ENCODE measurements at places on chromosomes 7 and 10.

DNA sequence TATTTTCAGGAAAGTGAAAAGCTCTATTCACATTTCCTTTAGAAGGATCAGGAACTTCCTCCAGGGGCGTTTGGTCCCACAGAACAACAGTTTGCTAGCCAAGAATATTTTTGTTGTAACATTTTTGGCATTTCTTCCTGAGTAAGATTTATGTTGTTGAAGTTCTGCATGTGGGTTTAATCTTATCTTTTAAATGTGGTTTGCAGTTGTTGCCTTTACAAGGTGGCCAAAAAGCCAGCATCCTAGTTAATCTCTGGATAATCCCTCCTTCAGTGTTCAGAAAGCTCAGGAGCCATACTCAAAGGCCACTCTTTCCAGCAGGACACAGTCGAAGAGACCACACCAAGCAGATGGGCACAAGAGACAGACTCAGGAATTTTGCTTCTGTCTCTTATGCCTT is 30.0 kb downstream of the SLC26A4 start:
- DNase-seq: peak; percentile 41

- peak; percentile 78 for DNase-seq
Measured at GRCh38 chr7:105656922-105657521, 75.7 kb upstream of the EFCAB10 start.

- no peak for DNase-seq
Measured at GRCh38 chr7:30429156-30429530, 49.4 kb downstream of the NOD1 start.

DNA sequence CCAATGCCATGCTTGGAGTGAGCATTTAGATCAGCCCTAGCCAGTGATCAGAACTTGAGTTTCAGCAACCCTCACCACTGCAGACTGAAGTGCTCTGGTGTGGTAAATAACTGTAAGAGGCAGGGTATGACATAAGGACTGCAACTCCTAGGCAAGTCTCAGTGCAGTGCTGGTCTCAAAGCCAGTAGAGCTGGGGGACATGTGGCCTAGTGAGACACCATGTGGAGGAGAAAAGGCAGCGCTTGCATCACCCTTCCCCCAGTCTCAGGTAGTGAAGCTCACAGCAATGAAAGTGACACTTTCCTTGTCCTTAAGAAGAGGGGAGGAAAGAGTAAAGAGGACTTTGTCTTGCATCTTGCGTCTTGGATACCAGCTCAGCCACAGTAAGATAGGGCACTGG is 386.8 kb upstream of the POT1 start:
- peak; percentile 58 for DNase-seq

- no peak for DNase-seq
Measured at GRCh38 chr7:157041004-157041403, 30.5 kb upstream of the MNX1 start.

GRCh38 chr10:45219416-45219815 is 96.0 kb downstream of the OR13A1 start:
- no peak for DNase-seq

DNA sequence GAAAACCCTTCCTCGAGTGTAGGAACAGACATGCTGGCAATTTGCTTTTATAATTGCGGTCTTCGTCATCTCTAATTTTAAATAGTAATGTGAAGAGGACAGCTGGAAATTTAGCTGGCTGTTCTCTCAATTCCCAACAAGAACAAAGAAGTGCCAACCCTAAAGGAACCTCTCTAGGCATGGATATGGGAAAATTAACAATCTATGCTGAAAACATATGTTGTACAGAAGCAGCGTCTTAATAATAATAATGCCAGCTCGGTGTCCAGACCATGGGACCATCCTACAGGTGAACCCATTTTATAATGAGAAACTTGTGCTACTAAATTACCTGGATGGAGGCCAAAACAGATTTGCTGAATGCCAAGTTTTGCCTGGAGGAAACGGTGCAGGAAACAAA is 641.4 kb upstream of the MGMT start:
- DNase-seq: no peak

DNA sequence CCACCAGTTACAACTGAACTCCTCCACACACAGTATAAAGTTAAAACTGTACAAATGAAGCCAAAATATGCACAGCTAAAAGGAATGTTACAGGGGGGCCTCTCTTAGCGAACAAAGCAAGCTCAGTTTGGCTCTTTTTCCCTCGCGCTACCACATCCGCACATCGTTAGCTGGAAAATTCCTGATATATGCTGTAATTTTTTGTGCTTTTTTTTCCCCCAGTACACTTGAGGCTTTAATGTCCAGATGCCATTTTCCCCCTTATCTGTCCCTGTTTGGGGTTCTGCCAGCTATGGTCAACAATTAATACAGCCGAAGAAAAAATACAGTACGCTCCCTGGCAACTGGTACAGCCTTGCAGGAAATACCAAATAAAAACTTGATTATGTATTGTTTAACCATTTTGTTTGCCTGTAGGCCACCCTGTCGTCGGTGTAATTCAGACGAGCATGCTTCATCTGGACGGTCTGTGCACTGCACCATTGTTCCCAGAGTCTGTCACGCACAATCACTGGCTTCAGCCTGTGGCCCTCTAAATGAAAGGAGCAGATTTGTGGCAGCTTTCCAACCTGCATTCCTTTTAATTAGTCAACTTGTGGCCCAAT is 108.1 kb upstream of the FAM133B start:
- no peak for DNase-seq

- DNase-seq: no peak
Measured at GRCh38 chr10:108454224-108454623, 1289.7 kb upstream of the SORCS1 start.

DNA sequence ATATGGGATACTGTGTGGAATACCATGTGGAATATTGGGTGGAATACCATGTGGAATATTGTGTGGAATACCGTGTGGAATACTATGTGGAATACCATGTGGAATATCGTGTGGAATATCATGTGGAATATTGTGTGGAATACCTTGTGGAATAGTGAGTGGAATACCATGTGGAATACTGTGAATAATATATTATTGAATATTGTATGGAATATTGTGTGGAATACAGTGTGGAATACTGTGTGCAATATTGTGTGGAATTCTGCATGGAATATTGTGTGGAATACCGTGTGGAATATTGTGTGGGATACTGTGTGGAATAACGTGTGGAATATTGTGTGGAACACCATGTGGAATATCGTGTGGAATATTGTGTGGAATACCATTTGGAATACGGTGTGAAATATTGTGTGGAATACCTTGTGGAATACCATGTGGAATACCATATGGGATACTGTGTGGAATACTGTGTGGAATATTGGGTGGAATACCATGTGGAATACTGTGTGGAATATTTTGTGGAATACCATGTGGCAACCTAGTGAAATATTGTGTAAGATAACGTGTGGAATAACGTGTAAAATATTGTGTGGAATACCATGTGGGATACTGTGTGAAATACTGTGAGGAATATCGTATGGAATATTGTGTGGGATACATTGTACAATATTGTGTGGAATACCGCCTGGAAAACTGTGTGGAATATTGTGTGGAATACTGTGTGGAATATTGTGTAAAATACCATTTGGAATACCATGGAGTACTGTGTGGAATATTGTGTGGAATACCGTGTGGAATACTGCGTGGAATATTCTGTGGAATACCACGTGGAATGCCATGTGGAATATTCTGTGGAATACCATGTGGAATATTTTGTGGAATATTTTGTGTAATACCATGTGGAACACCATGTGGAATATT is 133.9 kb upstream of the CHST15 start:
- DNase-seq: no peak

DNA sequence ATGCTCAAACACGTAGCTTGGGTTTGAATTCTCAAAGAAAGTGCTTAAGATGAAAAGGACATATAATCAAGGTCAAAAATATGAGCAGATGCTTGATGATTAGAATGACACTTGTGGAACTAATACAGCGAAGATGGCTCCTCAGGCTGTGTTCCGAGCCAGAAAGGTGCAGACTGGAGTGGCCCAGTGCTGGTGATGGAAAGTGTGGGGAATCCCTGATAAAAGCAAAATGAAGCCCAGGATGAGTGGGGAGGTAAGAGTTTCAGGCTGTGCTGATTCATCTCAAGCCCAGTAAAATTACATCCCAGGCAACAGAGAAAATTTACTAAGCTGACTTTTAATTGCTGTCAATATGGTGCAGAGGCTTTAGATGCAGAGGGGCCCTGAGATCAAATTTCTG is 77.8 kb upstream of the IKZF1 start:
- DNase-seq: no peak

DNA sequence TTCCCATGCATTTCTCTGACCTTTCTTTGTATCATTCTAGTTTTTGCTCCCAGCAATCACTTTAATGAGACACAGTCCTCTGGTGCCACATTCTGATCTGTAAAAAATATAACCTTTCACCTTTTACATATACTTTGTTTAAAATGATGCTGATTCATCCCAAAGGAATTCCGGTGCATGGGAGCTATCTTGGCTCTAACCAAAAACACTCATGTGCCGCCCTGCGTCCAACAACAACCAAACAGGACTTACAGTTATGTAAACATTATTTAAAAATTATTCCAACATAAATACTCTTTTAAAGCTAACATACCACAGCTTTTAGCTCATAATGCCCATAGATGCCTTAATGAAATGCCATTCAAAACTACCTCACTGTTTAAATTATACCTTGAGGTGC is 7.7 kb upstream of the OPALIN start:
- DNase-seq: no peak

- DNase-seq: no peak
Measured at GRCh38 chr7:150927157-150927955, 50.8 kb downstream of the KCNH2 start.

DNA sequence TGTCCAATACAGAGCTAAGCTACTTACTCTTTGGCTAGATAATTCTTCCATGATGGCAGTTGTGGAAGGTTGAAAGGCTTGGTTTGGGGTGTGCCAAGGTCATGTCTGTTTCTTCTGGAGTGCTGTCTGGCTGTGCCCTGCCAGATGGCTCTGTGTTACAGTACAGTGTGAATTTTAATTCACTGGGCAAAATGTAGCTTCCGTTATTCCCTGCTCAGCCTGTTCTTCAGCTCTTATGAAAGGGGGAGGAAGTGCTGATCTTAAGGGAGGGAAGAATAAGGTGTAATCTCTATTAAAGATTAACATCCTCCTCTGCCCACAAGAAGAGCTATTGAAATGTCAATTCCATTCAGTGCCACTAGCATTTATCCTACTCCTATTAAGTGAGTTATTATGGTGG is 52.2 kb downstream of the SND1 start:
- no peak for DNase-seq

DNA sequence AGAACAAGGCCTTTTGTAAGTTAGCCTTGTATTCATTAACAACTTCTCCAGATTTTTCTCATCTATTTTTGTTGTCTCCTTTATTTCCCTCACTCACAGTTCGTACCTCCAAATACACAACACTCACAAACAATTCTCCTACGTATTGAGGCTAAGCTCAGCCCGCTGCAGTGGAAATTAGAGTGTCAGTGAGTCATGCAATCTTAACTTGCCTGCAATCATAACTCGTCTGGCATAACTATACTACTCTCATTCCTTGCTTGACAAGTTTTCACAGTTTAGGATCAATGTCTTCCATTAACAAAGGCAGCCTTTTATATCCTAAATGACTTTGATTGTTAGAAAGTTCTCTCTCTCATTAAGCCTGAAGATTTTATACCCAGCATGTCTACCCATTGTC is 23.8 kb downstream of the TMEM196 start:
- DNase-seq: no peak

DNA sequence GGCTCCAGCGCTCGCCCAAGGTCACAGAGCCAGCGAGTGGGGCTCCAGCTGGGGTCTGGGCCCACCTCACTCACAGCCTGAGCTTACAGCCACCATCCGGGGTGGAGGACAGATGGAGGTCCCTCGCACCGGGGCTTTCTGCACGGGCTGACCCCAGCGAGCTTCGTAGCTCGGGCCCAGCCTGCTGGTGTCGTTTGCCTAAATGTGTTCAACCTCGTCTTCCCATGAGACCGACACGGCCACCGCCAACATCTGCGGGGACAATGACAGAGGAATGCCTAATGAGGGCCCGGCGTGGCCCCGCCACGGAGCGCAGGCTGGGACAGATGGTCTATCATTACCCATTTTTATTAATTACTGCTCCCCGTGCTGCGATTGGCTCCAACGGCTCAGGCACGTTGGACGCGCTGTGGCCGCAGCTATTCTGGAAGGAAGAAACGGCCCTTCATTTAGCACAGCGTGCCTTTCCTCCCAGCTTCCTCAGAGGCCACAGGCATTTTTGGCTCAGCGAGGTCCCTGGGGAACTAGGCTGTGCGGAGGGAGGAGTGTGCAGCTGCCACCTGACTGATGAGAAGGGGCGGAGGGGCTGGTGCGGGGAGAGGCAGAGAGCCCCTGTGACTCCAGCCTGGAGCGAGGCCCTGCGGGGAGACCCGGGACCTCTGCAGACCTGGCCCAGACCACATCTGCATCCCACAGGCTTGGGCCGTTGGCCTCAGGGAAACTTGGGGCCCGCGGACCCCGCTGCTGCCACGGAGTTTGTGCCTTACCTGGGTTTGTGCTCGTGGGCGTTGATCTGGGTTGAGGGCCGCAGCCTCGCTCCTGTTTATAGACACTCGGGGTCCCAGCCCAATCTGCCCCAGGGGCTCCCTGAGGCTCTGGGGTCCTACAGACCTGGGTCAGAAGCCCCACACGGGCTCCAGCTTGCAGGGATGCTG is 22.9 kb upstream of the ELFN1 start:
- DNase-seq: no peak

DNA sequence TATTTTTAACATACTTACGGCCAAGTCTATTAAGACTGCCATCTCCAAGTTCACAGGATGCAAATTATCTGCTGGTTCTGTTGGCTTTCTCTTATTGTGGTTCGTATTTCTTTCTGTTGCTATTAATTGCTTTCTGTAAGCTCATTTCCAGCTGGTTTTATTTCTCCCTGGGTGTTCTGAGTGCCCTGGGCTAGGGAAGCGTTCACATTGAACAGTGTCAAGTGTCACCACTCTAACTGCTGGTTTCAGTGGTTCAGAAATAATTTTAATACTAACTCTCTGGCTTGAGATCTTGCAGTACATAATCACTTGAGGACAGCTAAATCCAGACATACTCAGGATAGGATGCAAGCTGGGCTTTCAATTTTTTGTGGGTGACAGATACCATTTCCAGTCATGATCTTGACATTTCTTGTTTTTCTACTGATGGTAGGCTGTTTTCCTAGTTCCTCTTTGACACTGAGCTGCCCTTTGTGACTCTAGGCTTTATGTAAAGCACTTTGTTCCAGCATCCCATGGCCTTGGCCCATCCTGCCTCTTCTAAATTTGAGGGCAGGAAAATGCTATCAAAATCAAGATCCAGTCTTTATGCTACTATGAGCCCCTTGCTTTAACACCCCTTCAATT is 117.6 kb downstream of the SNX13 start:
- DNase-seq: no peak

DNA sequence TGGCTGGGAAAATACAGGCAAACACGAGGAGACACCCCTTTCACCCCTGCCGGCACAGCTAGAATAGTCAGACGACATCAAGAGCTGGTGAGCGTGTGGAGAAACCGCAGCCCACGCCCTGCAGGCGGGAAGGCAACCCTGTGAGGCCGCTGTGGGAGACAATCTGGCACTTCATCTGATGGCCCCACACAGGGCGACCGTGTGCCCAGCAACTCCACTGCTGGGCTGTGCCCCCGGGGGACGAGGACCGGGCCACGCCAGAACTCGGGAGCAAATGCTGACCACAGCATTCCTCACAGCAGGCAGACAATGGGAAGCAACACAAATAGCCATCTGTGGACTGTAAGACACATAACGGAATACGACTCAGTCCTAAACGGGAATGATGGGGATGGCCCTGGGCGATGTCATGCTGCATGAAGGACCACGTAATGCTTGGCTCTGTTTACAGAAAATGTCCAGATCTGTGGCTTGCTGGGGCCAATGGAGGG is 58.9 kb downstream of the CFAP46 start:
- no peak for DNase-seq

GRCh38 chr7:67550801-67551436 is 554.3 kb downstream of the TYW1 start:
- no peak for DNase-seq
